ENCODE measurements at places on chromosomes 2 and 18.

DNA sequence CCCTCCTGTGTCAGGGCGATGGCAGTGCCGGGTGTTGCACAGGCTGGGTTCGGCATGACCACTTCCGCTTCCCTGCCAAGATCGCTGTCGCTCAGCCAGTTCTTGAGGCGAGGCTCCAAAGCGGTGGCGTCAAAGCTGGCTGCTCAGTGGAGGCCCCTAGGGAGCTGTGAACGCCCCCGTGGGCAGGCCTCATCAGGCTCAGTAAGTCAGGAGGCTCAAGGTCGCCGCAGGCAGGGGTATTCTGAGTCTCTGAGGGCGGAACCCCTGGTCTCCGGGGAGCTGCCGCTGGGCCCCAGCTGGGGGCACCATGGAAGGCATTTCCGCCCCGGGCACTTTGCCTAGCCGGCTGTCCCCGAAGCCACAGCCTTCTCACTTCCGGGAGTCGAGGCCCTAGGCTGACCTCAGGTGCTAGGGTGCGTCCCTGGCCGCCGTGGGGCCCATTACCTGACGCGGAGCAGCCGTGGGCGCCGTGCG, 210.4 kb downstream of the SOCS6 start:
- DNase-seq: no peak

DNA sequence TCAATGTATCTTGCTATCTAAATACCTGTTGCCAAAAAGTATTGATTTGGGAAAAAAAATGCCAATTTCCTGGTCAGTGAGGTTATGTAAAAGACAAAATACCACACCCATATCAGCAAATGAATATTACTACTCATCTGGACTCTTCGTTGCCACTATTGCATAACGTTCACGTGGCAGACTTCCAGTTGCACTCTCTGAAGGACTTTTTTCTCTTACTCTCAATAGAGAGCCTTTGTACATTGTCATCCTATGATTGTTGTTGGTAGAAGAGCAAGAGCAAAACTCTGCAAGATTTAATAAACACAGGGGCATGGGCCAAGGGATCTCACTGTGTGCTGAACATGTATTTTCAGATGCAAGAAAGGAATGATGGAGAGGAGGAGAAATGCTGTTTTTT, 689.8 kb downstream of the MBD2 start:
- DNase-seq: no peak

DNA sequence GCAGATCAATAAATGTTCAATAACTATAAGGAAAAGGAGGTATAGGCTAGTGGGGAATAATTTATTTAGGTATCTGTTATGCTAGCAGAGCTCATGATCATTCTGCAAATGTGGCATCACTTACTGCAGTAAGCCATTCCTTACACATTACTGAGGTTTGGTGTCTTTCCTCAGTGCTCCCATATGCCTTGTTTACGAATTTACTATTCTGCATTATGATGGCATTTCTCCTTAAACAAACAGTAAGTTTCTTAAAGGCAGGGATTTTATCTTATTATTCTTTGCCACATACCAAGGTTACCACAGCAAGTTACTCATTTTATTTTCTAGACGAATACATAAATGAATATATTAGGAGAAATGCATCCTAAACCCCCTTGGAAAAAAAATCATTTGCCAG, 88.4 kb downstream of the DSEL start:
- no peak for DNase-seq

DNA sequence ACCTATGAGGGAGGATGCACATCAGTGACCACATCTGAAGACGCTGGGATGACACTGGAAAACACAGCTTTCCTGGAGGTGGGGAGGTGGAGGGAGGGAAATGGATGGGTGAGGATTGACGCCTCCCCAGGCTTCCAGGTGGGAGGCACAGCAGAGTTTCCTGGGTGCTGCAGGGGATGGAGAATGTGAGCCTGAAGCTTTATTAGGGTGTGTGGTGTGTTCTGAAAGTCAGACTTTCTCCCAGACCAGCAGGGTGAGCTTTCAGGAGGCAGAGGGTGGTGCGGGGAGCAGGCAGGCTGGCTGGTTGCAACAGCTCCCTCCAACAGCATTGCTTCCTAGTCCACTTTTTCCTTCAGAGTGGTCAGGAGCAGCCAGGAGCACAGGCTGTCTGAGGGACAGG, 263.1 kb downstream of the CELF4 start:
- no peak for DNase-seq

- DNase-seq: no peak
Measured at GRCh38 chr2:111661286-111661940, 222.6 kb downstream of the ANAPC1 start.

DNA sequence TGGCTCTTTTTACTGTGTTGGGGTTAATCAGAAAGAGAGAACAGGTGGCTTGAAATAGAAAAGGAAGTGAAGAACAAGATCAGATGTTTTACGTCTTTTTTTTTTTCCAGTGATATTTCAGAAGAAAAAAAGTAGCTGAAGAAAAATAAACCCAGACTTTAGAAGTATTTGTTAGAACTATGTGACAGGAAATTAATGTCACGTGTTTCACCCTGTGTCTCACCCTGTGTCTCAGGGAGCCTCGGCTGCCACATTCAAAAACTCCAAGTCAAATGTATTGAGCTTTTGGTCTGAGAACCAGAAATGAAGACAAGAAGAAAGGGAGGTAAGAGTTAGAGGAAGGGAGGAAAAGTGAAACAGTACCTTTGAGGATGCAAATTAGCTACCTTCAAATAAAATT, 38.0 kb downstream of the AKAIN1 start:
- no peak for DNase-seq

GRCh38 chr18:48875314-48875941, 75.3 kb downstream of the SMAD7 start:
- DNase-seq: no peak

DNA sequence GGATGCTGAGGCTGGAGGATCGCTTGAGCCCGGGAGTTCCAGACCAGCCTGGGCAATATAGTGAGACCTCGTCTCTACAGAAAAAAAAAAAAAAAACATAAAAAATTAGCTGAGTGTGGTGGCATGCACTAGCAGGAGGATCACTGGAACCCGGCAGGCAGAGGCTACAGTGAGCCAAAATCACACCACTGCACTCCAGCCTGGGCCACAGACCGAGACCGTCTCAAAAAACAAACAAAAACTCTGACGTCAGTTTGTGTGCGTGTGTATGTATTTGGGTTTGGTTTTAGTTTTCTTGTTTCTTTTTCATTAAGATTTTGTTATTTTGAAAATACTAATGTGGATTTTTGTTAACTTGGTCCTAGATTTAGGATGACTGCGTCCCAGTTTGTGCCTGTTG, 19.0 kb downstream of the CEP68 start:
- no peak for DNase-seq

DNA sequence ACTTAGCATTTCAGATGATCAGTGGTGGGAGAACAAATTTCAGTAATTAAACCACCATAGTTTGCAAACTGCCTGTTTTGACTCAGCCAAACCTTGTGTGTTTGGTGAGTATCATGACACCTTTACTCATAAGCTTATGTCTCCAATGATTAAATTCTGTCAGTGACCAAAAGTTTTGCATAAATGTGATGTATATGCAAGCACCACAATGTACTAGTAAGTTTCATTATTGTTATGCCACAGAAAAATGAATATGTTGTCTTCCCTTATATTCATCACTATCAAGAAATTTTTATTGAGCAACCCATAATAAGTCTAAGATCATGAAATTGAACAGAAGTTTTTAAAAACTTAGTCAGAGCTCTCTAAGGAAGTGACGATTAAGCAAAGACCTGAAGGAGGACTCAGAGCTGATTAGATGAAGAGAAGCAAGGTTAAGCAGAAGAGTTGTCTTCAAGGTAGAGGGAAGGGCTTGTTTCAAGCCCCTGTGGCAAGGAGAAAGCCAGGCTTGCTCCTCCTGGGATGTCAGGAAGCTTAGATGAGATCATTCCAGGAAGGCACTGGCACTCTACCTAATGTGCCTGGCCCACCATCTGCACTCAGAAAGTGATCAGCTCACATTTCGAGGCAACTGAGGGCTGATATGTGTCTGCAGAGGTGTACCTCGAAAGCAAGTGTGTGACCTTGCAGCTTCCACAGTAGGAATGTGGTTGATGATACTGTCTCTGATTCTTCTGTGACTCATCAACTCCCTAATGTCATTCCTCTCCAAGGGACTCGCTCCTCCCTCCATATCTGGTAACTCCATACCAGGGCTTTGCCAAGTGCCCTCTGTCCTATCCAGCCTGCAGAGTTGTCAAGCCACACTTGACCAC, 54.7 kb downstream of the KCTD18 start:
- no peak for DNase-seq

DNA sequence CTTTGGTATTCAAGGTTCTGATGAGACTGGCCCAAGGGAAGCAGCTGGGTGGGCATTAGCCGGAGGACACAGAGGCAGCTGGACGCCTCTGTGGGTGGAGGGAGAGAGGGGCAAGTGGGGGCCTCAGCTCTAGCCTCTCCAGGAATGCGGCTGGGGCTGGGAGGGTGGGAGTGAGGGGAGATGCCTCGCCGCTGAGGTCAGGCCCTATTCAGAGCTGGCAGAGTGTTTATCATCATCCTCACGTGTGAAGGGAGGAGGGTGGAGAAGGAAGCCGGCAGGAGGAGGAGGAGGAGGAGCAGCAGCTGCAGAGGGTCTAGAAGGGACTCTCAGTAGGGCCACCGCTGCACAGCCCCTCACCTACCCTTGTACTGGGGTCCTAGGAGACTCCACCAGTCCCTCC, 43.1 kb downstream of the TNS1 start:
- no peak for DNase-seq

- no peak for DNase-seq
Measured at GRCh38 chr2:20456636-20457426, 10.0 kb downstream of the RHOB start.

GRCh38 chr2:205964111-205964761, 121.7 kb downstream of the INO80D start:
- no peak for DNase-seq

DNA sequence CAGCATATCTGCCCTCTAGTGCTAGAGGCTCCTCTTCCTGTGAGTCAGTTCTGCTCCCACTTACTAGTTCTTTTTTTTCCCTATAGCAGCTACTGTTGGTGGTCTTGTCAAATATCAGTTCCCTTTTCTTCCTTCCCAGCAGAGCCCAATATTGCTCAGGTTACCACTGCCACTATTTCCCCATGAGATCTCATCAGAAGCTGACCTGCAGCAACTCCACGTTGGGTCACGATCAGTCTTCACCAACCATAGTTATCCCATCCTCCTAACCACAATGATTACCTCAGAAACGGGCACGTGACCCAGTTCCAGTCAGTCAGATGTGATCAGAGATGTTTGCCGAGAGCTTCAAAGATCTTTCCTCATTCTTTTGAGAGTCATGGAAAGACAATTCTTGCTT, 59.7 kb upstream of the CAPN13 start:
- DNase-seq: no peak

DNA sequence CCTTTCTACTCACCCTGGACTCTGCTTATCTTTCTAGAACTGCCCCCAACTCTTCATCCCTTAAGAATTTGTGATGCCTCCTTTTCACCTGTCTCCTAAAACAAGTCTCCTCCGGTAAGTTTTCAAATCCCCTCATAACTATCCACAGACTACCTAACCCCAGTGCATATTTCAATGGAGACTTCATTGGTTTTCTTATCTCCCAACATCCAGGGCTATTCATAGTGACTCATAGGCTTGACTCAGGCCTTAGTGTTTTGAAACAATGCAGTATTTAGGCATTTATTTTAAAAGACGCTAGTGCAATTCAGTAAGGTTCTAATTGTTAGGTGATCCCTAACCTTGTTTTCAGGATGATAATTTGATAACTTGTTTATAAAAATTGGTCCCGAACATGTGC, 399.2 kb downstream of the CPS1 start:
- no peak for DNase-seq

DNA sequence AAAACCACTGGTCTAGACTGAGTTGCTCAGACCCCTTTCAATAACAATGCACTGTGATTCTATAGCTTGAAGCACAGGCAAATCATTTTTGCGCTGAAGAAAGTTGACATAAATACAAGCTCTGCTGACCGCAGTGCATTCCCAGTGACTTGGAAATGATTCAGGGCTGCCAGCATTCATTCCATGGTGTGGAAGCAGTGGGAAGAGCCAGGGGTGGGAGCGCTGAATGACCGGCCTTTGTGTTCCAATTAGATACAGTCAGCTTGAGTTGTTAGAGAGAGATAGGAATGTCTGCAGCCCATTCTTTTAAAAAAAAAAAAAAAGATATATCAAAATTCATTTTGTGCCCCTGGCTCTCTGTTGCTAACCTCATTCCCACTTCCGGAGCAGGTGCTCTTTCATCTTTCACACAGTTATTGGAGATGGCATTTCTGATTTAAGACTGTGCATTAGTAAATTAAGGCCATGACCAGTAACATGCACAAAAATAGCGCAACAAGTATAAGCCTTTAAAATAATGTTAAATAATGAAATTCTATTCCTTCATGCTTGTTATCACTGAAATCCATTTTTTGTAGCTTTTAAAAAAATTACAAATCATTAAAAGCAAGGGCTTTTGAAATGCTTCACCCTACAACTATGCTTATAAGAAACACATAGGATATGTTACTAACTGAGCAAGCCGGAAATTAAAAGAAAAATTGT, 59.4 kb upstream of the CTLA4 start:
- DNase-seq: no peak

DNA sequence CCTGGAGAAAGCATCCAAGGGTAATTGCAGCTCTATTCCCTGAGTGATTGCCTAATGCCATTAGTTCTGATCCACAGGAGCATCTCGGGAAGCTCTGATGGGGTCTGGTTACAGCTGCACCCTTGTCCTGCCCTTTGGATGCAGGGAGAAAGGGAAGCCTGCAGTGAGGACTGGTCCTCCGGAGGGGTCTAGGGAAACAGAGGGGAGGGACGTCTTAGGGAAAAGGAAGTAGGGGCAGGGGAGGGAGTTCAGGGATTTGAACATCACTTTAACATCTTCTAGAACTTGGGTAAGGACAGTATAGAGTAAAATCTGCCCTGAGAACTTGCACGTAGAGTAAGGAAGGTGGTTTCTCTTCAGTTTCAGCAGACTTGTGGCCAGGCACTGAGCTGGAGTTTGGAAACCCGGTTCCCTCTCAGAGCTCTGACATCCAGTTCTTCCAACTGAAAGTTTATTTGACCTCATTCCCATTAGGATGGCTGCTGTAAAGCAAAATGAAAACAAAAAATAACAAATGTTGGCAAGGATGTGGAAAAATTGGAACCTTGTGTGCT, 20.5 kb downstream of the ONECUT2 start:
- no peak for DNase-seq

DNA sequence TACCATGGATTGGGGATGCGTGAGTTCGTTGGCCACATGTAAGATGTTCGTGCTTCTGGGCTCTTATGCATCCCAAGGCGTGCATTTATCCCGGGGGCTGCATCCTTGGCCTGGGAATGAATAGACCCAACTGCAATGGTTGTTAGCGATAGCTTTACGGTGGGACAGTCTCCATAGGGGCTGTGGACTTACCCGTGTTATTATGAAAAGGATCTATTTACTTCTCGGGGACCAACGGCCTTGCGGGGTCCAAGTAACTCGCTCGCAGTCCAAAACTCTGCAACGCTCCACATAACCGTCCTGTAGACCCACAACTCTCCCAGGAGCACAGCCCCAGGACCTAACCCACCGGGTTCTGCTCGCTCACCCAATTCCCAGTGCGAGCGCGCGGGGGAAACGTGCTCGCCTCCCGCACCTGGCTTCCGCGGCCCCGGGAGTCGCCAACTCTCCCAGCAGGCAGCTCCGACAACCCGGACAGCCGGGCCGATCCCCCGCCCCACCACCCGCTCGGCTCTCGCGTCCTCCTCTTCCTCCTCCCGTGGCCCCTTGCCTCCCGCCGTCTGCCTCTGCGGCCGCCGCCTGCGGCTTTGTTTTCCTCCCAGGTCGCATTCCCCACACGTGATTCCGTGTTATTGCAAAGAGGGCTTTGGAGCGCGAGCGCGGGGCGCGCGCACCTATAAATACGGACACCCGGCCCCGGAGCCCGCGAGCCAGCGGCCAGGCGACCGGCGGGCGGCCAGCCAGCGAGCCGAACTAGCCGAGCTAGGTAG, at the start of gene CABLES1:
CABLES1 (plus strand) TSS at position 706 of the 770 bp plus-strand sequence. CDS start 278 bp downstream, outside the sequence.
- DNase-seq: no peak
